Activated CD8-positive, alpha-beta memory T cell treated with anti-CD3 and anti-CD28 coated beads for 1 hour (primary cell): ENCODE measurements at places on chromosomes 2 and 18.
A peak's percentile ranks its signal among the peaks of the same experiment; 100 is the strongest.

- DNase-seq = no peak
Measured at GRCh38 chr18:48541026-48541746, 2.4 kb downstream of the CTIF start.

- DNase-seq = no peak
Measured at GRCh38 chr2:145119225-145119624, 599.3 kb upstream of the ZEB2 start.

DNA sequence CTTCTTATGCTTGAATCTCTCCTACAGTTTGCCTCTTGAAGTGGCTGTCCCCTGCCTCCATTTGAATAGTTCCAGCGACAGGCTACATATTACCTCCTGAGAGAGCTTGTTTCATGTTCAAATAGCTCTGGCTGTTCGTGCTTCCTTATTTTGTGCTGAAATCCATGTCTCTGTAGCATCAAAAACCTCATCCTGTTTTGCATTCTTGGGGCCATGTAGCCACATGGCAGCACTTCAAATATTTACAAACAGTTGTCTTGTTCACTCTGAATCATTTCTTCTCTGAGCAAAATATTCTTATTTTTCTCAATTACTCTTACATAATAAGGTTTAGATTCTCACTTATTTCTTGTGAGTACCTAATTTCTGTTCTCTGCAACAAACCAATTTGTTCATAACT, 1243.1 kb upstream of the NXPH2 start:
- DNase-seq = no peak

DNA sequence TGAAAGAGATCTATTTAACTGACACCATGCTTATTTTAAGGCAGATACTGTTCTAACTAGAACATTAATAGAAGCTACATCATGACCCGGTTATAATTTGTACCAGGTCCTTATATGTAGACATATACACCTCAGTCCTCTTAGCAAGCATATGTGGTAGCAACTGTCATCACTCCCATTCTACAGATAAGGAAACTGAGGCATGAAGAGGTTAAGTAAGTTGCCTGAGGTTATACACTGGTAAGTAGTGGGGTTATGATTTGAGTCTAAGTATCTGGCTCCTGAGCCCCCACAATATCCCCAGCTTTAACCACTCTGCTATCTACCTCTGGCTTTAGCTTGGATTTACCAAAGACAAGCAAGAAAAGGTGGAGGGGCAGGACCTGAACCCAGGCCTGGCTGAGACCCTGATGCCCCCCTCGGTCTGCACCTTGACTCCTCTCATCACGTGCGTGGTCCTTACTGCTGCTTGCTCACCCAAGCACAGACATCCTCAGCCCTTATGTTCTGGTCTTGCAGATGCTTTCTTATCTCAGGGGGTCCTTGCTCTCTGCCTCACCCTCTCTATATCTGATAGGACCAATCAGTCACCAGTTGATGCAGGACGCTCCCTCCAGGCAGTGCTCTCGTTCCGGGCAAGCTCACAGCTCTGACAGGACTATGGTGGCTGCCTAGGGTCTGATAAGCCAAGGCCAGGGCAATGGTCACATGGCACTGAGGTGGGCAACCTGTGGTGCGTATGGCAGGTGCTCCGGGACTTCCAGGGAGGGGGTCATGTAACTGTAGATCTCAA, 4.0 kb downstream of the DYSF start:
- no peak for DNase-seq

DNA sequence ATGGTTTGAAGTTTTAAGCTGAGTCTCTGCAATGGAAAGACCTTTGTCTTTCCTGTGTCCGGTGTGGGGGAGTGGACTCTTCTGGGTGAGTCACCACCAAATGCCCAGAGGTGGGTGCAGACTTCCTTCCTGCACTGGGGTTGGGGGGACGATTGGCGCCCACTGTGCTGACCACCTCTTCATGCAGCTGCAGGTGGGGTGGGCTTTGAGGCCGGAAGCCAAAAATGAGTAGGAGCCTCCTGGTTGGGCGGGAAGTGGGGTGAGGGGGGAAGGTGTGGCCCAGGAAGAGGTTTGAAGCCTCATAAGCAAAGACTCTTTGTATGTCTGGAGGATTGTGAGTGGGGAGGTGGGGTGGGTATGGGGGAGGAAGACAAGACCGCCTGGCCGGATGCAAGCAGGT, 27.6 kb downstream of the PAX8 start:
- peak; percentile 5 for DNase-seq

DNA sequence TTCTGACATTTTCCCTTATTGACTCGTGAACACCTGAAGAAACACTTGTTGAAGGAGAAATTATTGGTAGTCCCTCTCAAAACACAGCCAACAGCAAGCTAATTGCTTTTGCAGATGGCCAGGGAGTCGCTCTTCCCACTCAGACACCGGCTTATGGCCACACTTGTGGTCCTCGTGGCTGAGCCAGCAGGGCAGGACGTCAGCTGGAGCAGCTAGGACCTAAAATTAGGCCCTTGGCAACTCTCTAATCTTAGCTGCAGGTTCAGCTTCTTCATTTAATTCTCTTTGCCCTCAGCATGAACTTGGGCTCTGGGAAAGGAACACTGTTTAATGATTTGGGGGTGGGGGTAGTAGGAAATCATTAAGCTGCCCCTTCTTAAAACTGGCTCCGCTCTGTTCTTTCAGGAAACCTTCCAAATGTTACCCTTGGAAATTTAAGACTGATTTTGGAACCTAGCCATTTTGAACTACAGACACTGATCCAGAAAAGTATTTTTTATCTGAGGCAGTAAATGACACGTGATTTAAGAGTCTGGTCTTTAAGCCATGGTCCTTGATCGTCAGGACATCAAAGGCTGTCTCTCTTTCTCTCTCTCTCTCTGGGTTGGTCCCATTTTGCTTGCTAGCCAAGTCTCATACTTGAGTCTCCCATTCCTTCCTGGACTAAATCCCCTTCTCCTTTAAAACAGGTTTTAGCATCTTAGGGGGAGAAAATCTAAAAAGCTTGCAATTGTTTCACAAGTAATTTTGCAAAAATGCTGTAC, 77.5 kb downstream of the CDK15 start:
- DNase-seq = no peak

DNA sequence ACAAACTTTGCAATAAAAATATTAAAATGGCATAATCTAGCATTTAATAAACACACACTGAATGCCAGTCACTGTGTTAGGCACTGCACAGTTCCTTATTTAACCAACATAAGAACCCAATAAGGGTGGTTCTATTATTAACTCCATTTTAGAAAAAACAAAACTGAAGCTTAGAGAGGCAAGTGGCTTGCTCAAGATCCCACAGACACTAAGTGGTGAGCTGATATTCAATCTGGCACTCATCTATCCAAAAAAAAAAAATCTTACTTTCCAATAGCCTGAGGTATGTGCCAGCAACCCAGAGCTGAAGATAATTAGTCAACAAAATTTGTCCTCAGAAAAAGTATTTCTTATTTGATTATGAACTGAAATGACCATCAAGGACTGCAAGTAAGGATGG, 799 bp downstream of the CYTIP start:
- DNase-seq = no peak

- DNase-seq = no peak
Measured at GRCh38 chr2:143629340-143629739, 500.1 kb downstream of the ARHGAP15 start.

GRCh38 chr2:241003047-241003360, 4.6 kb downstream of the SNED1 start:
- DNase-seq = no peak

- no peak for DNase-seq
Measured at GRCh38 chr18:11810379-11810778, 40.8 kb upstream of the CHMP1B start.

DNA sequence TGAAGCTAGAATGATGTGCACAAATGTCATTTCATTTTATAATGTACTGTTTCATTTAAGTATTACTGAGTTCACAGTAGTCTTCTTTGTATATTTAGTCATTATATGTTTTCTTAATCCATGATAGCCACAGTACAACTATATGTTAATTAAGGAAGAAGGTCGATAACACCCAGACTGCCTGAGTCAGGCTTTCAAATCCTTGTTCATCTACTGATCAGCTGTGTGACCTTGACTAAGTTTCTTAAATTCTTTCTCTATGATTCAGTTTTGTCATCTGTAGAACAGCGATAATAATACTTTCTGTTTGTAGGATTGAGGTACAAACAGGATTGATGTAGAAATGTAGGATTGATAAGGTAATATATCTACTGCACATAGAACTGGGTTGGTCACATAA, 5.4 kb downstream of the GCC2 start:
- no peak for DNase-seq

GRCh38 chr2:225091336-225091735, 49.1 kb upstream of the DOCK10 start:
- DNase-seq = no peak

DNA sequence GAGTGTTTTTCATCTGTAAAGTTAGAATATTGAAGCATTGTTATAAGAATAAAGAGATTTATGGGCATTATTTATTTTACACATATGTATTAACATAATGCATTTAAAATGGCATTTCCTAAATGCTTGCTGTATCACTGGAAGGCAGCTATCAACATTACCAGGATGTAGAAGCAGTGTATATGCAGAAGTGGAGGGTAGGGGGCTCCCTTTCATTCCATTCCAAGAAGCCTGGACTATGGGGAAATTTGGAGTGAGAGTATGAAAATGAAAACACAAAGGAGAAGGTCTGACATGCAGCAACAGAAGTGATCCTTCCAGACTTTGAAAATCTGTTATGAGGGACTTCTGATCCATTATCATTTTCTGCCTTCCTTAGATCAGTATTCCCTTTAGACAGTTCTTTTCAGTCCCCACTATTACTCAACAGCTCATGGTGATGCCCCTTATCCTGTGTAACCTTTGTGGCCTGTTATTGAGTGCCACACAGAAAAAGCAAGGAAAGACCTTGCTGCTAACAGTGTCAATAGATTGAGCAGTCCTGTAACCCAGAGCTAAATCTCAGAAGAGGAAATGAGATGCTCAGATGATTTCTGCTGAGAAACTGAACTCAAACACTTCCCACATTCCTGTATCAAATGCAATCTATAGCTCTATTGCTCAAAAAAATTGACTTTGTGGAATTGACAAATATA, 216.6 kb downstream of the HNMT start:
- no peak for DNase-seq

DNA sequence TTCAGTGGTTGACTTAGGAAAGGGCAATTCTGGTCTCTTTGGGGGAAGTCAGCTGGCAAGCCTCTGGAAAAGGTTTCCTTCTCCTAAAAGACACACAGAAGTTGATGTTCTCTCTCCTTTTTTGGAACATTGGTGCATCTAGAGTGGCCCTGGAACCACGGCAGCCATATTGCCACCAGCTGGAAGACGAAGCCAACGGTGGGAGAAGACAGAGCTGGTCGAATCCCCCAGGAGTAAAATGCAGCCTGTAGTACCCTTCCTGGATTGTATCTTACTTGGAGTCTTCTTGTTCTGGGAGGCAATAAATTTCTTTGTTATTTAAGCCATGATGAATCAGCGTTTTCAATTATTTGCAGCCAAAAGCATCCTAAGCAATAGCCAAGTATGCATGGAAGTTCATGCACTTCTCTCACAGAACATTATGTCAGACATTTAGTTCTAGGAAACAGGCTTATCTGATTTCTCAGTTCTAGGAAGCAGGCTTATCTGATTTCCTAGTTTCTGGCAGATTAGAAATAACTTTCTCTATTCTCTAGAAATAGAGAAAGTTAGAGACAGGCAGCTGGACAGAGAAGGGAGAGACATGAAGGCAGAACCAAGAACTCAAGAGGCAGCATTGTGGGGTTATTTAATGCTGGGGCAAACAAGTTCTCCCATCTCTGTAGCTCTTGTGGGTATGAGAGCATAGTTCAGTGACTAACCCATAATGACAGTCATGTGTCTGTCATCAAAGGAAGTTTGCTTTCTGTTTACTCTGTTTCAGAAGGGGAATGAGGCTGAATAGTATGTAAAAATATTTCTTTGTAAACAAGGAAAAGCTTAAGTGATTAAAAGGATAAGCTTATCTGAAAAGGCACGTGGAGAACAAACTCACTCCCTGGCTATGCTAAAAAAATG, 40.5 kb upstream of the NABP1 start:
- DNase-seq = no peak

DNA sequence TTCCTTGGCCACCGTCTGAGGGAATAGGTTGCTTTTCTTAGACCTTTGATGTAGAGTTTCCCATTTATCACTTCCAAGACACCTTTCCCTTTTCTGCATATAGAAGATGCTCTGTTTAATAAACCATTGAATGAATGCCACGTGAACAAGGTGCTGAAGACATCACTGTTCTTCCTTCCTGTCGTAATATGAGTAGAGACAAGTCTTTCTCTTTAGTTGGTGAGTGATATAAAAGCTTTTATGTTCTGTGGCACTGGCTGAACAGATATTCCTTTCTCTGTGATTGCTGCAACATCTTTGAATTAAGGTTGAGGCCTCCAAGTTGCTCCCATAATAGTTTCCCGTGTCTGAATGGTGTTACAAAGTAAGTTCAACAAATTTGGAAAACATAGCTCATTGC, 38.7 kb downstream of the TTC39C start:
- DNase-seq = no peak

DNA sequence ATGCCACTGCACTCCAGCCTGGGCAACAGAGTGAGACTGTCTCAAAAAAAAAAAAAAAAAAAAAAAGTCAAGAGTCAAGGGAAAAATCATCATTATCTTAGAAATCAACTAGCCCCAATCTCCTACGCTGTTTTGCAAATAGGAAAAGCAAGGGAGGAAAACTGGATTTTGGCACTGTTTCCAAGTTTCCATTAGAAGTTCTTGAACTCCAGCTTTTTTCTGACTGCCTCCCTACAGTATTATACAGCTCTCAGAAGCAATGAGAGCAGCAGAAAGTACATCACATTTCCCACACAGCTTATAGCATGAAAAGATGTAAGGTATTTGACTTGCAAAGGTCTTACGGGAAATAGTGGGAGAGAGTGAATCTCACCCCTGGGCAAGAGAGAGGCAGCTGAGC, 127.8 kb downstream of the OSR1 start:
- no peak for DNase-seq

DNA sequence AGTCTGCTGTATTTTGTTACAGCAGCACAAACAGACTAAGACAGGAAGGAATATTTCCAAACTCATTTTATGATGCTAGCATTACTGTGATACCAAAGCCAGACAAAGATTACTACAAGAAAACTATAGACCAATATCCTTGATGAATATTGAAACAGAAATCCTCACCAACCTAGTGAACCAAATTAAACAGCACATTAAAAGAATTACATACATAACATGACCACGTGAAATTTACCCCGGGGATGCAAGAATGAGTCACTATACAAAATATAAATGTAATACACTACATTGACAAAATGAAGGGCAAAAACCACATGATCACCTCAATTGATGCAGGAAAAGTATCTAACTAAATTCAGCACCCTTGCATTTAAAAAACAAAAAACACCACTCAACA, 112.6 kb downstream of the CHN1 start:
- DNase-seq = no peak

DNA sequence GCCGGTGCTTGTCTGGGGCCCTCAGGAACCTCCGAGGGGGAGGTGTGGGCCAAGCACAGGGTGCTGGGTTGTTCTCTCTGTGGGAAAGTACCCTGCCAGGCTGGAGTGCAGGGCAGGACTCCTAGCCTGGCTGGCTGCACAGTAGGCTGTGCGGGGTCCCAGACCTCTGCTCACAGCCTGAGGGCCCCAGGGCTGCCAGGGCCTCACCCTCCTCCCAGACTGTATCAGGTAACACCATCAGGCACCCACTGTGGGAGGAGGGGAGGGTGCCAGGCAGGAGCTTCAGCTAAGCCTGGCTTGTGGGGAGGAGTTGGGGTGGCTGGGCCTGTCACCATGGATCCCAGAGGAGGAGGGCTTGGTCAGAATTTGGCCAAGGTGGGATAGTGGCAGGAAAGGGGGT, 211.9 kb upstream of the SMAD2 start:
- DNase-seq = no peak

- DNase-seq = no peak
Measured at GRCh38 chr2:180907731-180908130, 72.7 kb upstream of the UBE2E3 start.

GRCh38 chr2:241877989-241878970, 8.8 kb downstream of the RTP5 start:
- no peak for DNase-seq
